ENCODE measurements at places on chromosomes 2 and 18.

GRCh38 chr2:175259164-175259563, 77.7 kb upstream of the ATP5MC3 start:
- no peak for DNase-seq

DNA sequence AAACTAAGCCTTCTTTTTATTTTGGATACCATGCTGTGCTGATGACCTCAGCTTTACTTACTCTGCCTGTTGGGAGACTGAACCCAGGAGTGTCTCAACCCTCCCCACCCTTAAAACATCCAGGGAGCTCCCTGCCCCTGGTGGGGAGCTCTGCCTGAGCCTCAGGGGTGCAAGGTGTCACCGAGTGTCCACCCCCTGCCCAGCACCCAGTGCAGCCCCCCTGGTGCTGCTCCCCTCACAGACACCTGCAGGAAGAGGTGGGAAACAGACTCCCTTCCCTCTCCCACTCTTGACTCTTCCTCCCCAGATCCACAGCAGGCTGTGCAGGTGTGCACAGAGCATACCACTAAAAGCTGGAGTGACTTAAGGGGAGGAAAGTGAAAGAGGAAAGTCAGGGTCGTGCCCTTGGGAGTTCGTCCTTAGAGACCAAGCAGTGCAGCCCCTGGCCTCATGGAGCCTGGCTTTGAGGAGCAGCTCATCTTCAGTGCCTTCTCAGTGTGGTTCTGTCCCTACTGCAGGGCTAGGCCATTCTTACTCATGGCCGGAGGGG, 51.3 kb downstream of the MYO7B start:
- DNase-seq = no peak

GRCh38 chr2:8528863-8529262, 153.0 kb upstream of the ID2 start:
- DNase-seq = no peak

- DNase-seq = peak; percentile 14
Measured at GRCh38 chr18:45169610-45170009, 445.7 kb upstream of the SLC14A2 start.

GRCh38 chr2:237059155-237059875, 26.4 kb upstream of the COPS8 start:
- peak; percentile 67 for DNase-seq

DNA sequence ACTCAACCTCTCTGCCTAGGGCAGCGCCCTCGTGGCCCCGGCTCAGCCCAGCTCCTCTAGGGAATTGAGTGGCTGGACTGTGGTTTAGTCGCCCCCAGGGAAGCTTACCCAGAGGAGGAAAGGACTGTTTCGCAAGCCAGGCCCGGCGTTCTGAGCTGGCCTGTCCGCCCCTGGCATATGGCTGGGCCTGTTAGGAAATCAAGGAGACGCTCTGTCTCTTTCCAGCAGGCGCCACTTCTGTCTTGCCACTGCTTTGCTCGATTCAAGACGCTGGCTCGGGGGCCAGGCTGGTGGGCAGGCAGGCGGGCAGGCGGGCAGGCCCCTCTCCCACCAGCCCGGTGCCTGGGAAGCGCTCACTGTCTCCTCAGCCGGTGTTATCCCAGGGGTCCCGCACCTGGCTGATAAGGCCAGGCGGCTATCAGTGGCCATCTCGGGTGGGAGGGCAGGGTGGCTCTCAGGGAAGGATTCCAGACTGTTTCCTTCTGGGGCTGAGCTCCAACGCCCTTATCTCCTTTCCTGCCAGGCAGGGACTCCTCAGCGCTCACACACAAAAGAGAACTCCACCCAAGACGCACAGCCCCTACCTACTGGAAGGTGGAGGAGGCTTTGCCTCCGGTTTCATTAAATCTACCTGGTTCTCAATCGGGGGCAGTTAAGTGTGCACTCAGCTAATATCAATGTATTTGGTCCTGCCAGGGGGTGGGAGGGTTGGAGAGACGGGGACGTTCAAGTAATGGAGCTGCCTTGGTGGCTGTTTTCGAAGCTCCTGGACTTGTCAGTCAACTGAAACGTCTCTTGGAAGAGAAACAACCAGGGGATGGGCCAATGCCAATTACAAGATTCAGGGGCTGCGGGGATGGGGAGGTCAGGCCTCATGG, 109.1 kb downstream of the SMAD7 start:
- DNase-seq = no peak

- DNase-seq = no peak
Measured at GRCh38 chr18:55355223-55355622, 232.8 kb downstream of the TCF4 start.

DNA sequence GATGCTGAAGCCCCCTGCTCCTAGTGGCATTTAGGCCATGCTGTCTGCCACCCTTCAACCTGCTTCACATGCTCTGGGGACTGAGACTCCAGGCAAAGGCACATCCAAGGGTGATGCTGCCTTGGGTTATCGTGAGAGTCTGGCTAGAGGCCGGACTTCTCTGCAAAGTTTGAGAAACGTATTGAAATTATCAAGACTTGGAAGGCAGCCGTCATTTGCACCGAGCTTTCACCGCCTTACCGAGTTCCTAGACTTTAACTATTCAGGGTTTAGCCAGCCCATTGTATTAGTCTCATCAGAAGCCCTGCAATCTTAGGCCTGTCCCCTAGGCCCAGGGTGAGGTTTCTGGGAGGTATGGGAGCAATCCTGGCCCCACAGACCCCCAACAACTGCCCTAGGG, 34.0 kb downstream of the RDH14 start:
- DNase-seq = no peak

DNA sequence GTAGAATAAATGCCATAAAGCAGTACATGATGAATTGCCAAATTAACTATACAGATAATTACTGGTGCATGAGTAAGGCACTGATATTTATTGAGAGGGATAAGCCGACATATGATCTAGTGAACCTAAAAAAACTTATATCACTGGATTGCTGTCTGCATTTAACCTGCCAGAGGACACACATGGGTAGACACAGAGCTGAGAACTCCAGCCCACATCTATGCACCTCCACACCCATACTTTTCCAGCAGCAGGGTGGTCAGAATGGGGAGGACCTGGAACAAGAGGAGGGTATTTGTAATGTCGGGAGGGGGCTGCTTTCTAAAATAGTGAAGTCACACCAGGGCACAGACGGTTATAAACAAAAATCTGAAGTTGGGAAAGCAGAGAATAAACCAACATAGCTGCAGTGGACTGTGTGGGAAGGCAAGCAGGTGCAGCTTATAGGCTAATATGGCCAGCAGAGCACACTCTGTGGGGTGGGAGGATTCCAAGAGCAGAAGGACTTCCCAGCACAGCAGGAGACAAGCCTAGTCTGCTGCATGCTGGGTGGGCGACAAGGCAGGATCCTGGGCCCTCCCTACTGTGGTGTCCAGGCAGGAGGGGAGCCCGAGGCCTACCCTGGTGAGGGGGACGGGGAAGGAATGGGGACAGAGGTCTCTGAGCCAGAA, 17.2 kb downstream of the ST3GAL5 start:
- no peak for DNase-seq

- peak; percentile 45 for DNase-seq
Measured at GRCh38 chr2:171798156-171798820, 95.8 kb downstream of the SLC25A12 start.

DNA sequence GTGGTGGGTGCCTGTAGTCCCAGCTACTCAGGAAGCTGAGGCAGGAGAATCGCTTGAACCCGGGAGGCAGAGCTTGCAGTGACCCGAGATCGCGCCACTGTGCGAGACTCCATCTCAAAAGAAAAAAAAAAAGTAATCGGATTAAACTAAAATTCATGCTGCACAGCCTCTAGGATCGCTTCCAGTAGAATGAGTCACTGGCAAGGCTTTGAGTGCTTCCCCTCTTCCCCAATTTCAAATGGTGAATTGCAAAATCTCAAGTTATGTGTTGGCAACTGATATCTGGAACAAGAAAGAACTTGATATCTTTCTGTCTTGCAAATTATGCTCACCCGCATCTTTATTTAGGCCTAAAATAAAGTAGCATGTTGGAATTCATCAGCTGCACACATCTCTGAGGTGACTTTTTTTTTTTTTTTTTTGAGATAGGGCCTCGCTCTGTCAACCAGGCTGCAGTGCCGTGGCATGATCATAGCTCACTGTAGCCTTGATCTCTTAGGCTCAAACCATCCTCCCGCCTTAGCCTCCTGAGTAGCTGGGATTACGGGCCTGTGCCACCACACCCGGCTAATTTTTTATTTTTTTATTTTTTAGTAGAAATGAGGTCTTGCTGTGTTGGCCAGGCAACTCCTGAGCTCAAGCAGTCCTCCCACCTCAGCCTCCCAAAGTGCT, 12.7 kb downstream of the TTC39C start:
- DNase-seq = no peak

DNA sequence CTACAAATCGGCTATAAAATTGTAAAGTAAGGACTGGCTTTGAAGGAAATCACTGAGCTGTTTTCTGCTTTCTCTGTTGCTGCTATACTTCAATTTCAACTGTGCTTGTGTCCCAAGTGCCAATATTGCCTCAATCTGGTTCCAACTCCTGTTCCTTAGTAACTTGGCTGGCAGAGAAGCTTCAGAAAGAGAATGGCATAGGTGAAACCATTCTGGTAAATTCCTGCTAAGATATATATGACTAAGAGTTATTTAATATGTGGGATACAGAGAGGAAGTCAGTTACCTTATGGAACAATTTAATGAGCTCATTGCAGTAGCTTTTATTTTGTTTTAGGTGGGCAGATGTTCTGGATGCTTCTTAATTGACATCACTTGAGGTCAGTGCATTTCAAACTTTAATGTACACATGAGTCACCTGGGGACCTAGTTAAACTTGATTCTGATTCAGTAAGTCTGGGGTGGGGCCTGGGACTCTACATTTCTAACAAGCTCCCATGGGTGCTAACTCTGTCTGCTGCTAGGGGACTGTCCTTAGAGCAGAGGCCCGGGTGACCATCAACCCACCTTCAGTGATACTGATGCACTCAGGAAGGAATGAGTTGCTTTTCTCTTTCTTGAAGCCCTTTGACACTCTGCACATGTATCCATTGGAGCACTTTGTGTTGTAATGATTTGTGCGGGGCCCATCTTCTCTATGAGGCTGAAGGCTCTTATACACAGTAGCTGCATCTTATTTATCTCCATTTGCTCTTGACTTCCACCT, 47.6 kb downstream of the LIPG start:
- no peak for DNase-seq

DNA sequence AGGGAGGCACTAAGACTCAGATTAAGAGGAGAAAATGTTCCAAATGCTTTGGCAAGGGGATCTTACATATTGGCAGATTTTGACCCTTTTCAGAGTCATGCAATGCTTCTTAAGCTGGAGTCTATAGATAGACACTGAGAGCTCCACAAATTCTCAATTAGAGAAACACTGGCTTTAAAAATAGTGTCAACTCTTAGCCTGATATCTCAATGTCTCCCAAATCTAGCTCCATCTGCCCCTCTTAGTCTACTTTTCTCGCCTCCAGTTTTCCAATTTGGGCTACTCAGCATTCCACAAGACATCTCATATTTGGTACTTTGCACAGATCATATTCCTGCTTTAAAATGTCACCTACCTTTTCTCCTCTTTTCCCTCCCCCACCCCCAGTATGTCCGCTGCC, 232.6 kb downstream of the LRRTM1 start:
- no peak for DNase-seq

GRCh38 chr18:35754464-35754863, 172.9 kb downstream of the GALNT1 start:
- no peak for DNase-seq

GRCh38 chr2:41540272-41540998, 507.4 kb upstream of the PKDCC start:
- no peak for DNase-seq

DNA sequence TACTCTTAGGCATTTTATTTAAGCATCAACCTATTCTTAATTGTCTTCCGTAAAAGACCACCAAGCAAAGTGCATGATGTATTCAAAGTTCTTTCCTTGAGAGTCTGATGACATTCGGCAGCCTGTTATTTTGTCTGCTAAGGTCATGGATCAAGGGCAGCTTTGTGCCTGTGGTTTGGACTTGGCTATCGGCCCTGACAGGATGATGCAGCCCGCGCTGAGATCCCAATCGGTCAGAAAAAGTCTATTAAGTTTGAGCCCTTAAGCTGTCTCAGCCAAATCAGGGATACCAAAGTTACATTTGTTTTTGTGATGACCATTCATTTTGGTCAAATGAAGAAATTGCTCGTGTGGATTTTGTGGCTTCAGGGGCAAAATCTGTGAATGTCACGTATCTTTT, 718.9 kb upstream of the FANCL start:
- DNase-seq = no peak

DNA sequence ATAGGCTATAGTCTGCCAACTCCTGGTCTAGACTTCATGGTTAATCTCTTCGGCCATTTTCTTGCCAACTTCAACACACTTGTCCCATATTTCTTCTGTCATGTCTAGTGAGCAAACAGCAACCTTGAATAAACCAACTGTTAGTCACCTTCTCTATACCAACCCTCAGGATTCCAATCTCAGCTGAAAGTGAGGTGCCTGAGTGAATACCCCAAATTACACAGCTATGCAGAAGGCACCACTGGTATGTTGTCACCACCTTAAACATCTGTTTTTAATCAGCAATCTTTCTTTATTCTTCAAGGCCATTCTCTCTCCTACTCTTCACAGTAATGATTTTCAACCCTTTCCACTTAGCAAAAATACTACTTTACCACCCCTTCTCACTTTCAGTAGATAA, 39.3 kb downstream of the THOC1 start:
- no peak for DNase-seq

DNA sequence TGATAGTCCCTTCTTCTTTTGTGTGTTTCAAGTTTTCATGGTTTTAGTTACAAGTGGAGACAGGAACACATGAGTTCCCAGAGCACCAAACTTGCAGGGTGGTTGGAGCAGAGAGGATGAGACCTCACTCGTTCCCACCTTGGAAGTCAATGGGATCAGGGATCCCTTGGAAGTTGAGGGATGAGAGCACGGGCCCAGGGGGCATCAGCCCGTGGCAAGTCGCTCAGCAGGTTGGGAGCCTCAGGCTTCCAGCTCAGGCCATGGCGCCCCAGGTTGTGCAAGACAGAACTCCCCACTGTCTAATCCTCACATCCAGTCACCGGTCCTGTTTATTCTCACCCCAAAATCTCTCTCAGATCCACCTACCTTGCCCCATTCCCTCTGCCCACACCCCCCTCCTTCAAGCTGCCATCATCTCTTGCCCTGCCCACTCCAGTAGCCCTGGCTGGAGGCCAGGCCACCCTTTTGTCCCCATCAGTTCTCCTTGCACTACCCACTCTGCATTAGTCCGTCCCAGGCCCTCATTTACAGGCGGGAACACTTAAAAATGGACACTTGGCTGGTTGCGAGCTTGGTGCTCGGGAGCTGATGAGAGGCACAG, 37.6 kb upstream of the FOSL2 start:
- DNase-seq = no peak

GRCh38 chr18:64110692-64111480, 38.0 kb downstream of the LINC00305 start:
- no peak for DNase-seq

DNA sequence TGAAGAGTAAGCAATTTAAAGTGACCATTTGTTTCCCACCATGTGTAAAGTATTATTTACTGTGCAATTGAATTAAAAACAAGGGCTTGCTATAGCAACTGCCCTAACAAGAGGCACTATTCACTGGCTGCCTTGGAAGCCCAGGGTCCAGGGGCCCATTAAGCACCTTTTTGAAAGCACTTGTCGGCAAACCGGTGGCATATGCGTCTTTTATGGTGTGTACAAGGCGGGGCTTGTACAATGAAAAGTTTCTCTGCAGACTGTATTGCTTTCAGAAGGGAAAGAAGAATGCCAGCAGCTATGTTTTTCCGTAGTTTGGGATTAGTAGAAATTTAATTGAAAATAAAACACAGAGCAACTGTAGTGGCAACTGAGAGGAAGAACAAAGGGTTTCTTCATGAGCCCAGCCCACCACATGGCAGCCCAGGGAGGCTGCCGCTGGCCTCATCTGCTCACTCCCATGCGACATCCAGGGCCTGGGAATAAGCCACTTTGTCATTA, 279.5 kb upstream of the PARD3B start:
- no peak for DNase-seq

GRCh38 chr18:78244779-78245178, 734.8 kb upstream of the SALL3 start:
- DNase-seq = no peak

Measured in activated CD4-positive, alpha-beta T cell treated with anti-CD3 and anti-CD28 coated beads, Interleukin-10, Interleukin-2, amounts not matched to agents 100 ng/mL and 50 ng/mL, durations not matched to agents 16 hours and 8 hours (primary cell).